ENCODE measurements at places on chromosomes 1 and 21. TPM values are rescaled to one million over a fixed set of nuclear protein-coding genes. Genes with fewer than 3 reads are reported as not detected.

The FCER1A gene
- not detected for total RNA-seq

The BLACAT1 gene
- total RNA-seq, result not detected

The FMO5 gene
- total RNA-seq, result 1.5 TPM

The SPATA21 gene
- not detected for total RNA-seq

The ADAM30 gene
- not detected for total RNA-seq

The CYP4A22 gene
- total RNA-seq, result not detected

DNA sequence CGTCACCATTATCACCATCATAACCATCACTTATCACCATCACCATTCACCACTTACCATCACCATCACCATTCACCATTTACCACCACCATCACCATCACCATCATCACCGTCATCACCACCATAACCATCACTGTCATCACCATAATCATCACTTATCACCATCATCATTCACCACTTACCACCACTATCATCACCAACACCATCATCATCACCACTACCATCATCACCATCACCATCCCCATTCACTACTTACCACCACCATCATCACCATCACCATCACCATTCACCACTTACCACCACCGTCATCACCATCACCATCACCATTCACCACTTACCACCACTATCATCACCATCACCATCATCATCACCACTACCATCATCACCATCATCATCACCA, 151.8 kb downstream of the CAMTA1 start:
- no peak for DNase-seq

DNA sequence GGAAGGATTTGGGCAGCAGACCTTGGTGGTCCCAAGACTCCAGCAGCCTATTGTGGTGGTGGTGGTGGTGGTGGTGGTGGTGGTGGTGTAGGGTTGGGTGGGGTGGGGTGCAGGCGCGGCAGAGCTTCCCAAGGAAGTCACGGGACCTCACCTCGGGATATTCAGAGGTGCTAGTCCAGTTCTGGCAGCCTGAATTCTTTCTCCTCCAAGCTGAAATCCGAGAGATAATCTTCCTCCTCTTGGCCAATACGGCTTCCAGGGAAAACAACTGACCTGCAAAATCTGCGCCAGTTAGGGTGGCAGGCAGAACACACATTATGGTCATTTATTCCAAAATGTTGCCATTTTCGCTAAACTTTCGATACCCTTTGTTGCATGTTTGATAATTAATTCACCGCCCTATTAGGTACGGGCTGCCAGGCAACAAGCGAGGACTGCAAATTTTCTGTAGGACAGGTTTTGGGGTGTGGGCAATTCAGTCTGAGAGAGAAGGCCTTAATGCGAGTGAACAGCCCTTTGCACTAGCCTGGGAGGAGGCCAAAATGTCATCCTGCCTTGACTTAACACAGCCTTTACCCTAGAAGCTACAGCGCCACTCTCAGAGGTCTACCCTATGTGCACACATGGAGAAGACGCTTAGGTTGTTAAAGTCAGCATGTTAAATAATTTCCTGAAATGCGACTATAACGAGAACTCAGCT, 33.2 kb upstream of the BSDC1 start:
- no peak for DNase-seq

DNA sequence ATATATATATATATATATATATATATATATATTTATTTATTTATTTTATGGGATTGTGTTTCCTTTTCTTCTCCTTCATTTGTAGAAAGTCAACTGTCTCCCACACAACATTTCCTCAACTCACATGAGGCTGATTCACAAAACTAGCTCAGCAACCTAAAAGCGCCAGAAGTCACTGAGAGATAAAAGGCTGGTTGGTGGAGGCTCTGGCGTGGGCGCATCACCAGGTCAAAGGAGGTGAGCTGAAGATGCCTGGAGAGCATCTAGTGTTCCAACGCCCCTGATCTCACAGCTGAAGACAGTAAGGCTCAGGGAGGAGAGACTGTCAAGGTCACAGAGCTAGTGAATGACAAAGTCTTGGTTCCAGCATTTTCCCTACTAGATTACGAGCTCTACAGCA, 78.0 kb downstream of the HLCS start:
- no peak for DNase-seq

GRCh38 chr1:219174460-219175211, 958 bp downstream of the LYPLAL1 start:
- no peak for DNase-seq

DNA sequence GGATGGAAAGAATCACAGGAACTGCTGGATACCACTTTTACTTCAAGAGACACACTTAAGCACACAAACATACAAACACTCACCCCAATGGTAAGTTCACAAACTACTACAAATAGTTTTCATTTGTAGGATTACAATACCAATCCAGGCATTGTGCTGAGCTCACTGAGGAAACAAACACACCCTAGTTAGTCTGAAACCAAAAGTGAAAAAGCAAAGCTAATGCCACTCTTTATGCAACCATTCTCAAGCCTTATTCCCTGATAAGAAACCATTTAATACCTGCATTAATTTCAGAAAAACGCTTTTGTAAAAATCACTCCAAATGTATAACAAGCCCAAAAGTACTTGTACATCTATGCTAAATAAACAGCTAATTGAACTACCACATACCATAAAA, 38.3 kb downstream of the RNF115 start:
- no peak for DNase-seq

DNA sequence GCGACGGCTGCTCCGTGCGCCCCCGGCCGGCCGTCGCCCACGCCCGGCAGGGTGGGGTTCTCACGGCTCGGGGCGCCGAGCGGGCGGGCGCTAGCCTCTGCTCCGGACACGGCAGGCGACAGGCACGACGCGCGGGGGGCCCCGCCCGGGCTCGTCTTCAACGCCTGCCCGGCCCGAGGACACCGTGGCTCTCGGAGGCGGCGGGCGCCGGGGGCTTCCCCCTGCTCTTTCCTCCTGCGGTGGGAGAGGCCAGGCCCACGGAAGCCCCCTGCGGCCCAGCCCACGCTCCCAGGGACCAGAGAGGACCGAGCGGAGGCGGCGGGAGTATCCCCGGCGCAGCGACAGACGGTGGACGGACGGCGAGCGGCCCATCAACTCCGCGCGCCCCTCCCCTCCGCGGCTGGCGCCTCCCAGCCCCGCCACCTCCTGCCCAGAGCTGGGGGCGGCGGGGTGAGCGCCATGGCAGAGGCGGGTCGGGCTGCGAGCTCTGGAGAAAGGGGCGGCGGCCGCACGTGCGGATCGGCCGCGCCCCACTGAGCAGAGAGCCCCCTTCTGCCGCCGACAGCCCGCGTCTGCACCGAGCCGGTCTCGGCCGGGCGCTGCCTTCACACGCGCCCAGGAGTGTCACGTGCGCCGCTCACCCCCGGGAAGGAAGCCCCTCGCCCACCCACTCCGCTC, at the start of the genes SHE and TDRD10:
SHE (minus strand) TSS at position 347 of the 678 bp plus-strand sequence. CDS start 386 bp downstream, outside the sequence.
TDRD10 (plus strand) TSS at position 154 of the 678 bp plus-strand sequence. CDS start 4,685 bp downstream, outside the sequence.
- peak; percentile 35 for DNase-seq

GRCh38 chr21:37281993-37282392, 14.9 kb upstream of the VPS26C start:
- DNase-seq, result no peak

All from activated B cell treated with CpG ODN at 0.5 μM for 24 hours (primary cell).